ENCODE measurements at places on chromosomes 6 and 20.

GRCh38 chr6:42229506-42230119 lies 12.0 kb upstream of the MRPS10 start:
- H3K36me3 ChIP-seq: peaks cover 65% of the 10 kb centered on the region
- H3K4me1 ChIP-seq: no peaks in the 10 kb centered on the region
- H3K27ac ChIP-seq: no peak overlapping the region
- H3K27me3 ChIP-seq: no peaks in the 10 kb centered on the region

DNA sequence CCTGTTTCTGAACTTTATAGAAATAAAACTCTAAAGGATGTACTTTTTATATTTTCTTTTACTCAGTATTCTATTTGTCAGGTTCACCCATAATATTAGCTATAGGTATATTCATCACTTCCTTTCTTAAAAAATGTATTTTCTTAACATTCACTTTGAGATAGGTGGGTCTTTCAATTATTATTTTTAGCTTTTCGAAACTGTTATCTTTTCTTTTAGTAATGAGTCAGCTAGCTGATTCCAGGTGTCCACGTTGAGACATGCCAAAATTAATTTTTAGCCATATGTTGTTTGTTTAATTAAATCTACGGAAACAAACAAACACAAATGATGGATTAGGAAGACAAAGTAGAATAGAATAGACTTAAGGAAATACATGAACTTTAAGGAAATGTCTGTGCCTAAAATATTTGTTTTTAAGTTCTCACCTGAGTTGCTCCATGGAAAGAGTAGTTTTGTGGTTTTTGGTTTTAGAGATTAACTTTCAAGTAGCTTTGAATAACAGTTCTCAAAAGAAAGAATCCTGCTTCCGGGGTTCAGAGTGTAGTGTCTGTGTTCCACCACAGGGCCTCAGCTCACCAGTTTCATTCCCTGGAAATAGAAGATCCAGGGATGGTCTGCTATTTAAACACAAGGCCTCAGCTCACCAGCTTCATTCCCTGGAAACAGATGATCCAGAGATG lies 435.0 kb downstream of the HAO1 start:
- no peaks in the 10 kb centered on the region for H3K36me3 ChIP-seq
- H3K27ac ChIP-seq: no peak overlapping the region
- no peak for DNase-seq

GRCh38 chr6:145629478-145629877 lies 105.8 kb downstream of the EPM2A start:
- H3K36me3 ChIP-seq: no peaks in the 10 kb centered on the region
- no peaks in the 10 kb centered on the region for H3K27me3 ChIP-seq
- H3K4me3 ChIP-seq: no peak overlapping the region
- no peak for DNase-seq
- no peak overlapping the region for H3K27ac ChIP-seq

DNA sequence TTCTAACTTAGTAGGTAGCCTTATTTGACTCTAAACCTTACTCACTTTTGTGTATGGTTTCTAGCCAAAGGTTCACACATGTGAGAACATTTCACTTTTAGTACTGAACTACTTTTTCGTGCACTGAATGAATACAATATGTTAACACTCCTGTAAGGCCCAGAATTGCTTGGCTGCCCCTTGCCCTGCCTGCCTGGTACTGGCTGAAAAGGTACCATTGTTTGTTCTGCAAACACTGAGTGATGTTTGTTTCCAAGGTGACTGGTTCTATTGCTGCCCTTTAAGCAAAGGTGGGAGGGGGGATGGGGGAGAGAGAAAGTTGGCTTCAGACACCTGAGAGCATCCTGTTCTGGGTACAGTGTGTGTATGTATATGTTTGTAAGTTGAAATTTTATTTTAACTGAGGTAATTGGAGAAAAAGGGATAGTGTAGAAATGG lies 31.2 kb downstream of the RREB1 start:
- H3K4me3 ChIP-seq: no peak overlapping the region
- peaks cover 15% of the 10 kb centered on the region for H3K4me1 ChIP-seq
- DNase-seq: no peak
- no peak overlapping the region for H3K27ac ChIP-seq
- no peaks in the 10 kb centered on the region for H3K36me3 ChIP-seq

DNA sequence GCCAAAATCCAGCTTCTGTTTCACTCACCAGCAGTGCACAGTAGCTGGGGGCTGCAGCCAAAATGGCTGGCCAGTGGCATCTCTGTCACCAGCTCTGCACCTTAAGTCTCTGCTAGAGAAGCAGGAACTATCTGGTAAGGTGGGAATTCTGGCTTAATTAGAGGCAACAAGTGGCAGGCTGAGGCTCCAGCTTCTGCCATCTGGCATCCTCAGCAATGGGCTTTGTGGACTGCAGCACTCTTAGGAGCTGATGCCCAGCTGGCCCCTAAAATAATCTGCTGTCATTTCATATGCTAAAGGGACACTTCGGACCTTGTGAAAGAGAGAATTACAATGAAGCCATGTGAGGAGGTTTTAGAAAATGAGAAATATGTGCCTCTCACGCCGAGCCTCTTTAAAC lies 4.6 kb upstream of the CLDN20 start:
- peaks cover 16% of the 10 kb centered on the region for H3K4me1 ChIP-seq
- H3K27me3 ChIP-seq: no peaks in the 10 kb centered on the region
- H3K36me3 ChIP-seq: peaks cover 72% of the 10 kb centered on the region
- no peak overlapping the region for H3K4me3 ChIP-seq
- no peak overlapping the region for H3K27ac ChIP-seq
- no peak for DNase-seq

Measured in neuronal stem cell (in vitro differentiated cells).